ENCODE measurements at places on chromosomes 13 and 19.

DNA sequence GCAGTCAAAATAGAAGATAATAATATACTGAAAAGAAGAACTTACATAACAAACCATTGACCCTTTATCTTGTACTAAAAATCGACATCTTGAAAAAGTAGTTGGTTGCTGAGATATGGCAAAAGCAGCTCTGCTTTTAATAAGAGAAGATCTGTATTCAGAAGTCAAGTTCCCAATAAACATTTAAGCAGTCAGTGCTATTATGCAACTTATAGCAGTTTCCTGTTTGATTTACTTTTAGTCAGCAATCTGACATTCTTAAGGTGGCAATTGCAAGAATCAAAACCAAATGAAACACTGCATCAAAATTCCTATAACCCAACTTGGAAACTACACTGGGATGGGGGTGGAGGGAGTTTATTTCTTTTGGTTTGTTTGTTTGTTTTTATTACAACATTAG, 165.5 kb downstream of the TBC1D4 start:
- no peak for DNase-seq

DNA sequence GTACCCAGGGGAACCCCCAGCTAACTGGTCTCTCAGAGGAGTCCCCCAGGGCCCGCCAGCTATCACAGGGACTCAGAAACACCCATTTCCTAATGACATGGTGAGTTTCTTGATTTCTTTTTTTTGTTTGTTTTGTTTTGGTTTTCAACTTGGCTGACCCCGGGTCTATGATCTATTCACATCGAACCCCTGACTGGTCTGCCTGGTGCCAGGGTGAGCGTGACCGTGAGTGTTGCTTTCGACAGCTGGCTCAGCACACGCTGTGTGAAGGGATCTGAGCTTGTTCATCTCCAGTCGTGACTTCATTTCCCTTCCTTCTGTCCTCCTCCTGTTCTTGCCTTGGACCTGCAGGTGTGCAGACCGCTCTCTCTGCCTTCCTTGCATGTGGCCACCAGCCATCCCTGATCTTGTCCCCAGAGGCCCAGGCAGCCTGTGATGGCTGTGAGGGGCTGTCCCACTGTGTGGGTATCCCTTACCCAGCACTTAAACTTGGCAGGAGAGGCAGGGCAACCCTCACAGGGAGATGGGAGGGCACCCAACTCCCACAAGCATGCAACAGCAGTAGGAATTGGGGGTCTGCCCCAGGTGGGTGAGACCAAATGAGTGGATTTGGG, 26.2 kb downstream of the TMEM161A start:
- no peak for DNase-seq

GRCh38 chr13:50446611-50447010, 396.9 kb downstream of the DLEU7 start:
- DNase-seq, result no peak

- DNase-seq, result no peak
Observed at GRCh38 chr19:56720281-56720680, 48.7 kb upstream of the ZNF835 start.

DNA sequence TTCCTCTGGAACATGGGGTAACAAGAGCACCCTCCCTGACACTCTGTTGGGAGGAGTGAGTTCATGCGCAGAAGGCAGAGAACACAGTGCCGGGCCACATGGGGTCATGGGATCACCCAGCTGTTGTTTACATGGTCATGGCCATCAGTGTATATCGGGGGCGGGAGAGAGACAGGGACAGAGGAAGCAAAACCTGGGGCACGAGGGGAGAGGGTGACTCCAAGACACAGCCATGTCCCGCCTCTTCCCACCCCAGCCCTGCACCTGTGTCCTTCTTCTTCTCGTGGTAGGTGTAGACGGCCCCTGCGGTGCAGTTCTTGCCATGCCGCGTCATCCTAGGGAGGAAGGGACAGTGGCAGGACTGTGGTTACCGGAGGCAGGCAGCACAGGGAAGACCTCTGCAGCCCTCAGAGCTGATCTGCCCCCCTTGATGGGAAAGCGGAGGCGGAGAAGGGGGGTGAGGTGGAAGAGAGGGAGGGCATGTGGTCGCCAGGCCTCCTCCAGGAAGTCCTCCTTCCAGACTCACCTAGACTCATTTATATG, 19.9 kb downstream of the NOSIP start:
- DNase-seq, result no peak

All from HS-27A (cell line).